NCI-H446 treated with DMSO at 0.1 percent for 48 hours (cell line): ENCODE measurements at places on chromosomes 4 and X.

DNA sequence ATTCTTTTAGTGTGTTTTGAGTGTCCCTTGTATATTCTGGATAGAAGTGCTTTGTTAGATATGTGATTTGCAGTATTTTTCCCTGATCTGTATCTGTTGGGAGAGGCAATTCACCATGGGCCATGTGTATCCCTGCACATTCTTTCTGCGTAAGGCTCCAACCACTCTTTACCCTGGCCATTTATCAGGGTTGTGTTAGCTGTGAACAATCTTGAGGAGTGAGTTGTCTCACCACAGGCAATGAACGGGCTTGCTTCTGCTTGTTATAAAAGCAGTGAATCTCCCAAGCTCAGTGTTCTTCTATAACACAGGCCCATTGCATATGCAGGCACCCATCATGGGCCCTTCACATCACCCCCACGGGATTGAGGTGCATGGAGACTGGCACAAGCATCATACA is 18.9 kb upstream of the SMIM10 start:
- DNase-seq, result no peak

GRCh38 chr4:74724979-74725378 is 69.3 kb downstream of the BTC start:
- no peak for DNase-seq

DNA sequence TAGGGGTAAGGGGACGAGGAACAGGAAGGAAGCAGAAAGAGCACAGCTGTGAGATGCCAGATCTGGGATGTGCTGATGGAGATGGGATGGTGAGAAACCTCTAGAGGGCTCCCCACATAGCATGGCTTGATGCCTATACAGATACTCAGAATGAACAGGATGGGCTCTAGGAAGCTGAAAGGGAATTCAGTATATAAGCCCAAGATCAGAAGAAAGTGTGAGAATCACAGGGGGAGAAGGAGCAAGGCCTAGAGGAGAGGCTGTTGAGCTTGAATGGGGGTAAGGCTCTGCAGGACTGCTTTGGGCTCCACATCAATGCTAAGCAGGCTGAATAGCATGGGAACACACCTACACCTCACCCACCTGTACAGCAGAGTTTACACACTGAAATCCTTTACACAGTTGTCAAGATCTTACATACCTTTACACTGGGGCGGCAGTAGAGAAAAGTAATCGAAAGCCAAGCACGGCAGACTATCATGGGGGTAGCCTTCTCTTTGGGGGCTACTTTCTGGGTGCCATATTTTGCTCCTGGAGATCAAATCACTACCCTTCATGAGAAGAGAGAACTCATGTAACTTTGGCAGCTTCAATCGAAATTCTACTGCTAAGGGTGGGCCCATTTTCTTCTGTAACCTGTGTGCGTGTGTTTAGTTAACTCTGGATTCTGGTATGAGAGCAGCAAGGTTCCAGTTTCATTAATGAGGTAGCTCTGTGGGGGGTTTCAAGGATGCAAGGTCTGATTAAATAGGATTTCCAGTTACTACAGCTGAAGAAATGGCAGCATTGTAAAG is 30.6 kb downstream of the HOPX start:
- no peak for DNase-seq

GRCh38 chrX:8245411-8245810 is 74.3 kb upstream of the VCX2 start:
- no peak for DNase-seq

GRCh38 chr4:4618847-4619246 is 77.0 kb upstream of the STX18 start:
- DNase-seq, result peak; percentile 76

- DNase-seq, result no peak
Observed at GRCh38 chrX:152930516-152930915, 32.6 kb downstream of the ZNF185 start.

- no peak for DNase-seq
Observed at GRCh38 chr4:142155347-142155746, 519.0 kb downstream of the IL15 start.

GRCh38 chr4:144574000-144574399 is 72.0 kb upstream of the HHIP start:
- DNase-seq, result no peak

GRCh38 chr4:184506527-184507121 is 32.3 kb upstream of the IRF2 start:
- DNase-seq, result no peak

GRCh38 chr4:43244688-43245382 is 352.3 kb downstream of the GRXCR1 start:
- DNase-seq, result no peak

GRCh38 chrX:48702032-48702431 is 5.5 kb downstream of the SUV39H1 start:
- no peak for DNase-seq

GRCh38 chrX:22024577-22024976 is 7.5 kb upstream of the PHEX start:
- no peak for DNase-seq

DNA sequence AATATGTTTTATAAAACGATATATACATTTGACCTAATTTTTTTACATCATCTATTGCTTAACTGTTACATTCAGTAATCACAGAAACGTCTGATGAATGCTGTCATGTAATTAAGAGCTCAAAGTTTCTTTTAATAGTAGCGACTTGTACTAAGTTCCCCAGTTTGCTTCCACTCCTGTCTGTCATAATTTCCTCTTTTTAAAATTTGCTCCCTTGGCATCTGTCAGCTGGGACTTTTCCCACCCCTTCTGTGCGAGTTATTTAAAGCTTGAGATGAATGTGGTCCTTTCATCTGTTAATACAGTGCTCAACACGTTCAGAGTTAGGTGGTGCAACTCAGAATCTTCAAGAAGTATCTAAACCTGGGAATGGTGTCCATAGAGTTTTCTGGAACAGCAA is 1.2 kb downstream of the RAP1GDS1 start:
- DNase-seq, result no peak

DNA sequence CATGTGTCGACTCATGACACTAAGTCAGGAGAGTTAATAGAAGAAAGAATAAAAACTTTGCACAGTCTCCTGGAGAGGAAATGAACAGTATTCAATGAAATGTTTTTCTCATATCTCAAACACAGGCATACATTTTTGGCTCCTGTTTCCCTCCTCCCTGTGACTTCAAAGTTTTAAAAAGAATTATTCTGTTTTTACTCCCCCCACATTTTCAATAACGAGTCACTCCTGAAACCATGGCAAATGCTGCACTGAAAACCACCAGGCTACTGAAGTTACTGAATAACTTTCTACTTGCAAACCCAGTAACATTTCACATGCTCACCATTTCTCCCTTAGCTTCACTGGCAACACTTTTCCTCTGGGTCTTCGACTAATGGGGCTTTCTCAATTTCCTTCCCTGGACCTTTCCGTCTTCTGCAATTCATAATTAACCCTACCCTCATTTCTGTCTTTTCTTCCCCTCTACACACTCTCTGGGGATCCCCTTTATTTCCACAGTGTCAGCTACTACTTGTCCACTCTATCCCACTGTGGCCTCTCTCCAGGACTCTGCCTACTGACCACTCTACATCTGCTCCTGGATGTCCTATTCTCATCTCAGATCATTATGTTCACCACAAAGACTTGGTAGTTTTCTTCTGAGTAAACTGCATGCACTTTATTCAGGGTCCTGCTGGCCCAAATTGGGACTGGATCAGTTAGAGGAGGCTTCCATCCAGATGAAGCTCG is 225.8 kb upstream of the ETNPPL start:
- no peak for DNase-seq

GRCh38 chr4:139223682-139224317 is 46.8 kb upstream of the ELF2 start:
- peak; percentile 88 for DNase-seq

DNA sequence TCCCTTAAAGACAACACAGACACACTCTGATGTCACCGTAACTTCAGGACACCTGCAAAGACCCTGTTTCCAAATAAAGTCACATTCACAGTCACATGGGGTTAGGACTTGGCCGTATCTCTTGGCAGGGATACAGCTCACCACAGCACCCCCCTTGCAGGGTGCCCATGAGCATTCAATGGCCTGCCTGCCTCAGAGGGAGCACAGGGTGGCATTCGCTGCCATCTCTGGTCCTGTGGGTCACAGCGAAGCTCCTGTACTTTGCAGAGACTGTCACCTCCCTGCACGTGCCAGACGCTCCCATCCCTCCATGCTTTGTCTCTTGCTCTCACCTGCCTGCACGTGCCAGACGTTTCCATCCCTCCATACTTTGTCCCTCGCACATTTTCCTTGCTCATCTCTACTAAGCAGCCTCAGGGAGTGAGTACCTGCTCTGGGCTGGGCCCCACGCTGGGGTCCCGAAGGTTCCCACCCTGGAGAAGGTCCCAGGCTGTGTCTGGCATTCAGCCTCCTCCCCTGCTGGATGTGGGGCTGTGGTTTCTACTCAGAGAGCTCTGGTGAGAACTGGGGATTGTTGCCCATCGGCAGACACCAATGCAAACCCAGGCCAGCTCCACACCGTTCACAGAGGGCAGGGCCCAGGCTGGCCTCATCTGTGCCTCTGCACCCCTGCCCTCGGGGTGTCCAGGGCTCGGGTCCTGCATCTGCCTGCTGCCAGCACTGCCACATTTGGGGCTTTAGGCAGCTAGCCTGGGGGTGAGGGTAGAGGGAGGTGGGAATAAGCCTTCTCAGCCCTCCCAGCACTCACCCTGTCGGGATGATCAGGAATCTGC is 15.8 kb downstream of the HTRA3 start:
- DNase-seq, result no peak

- no peak for DNase-seq
Observed at GRCh38 chr4:127642169-127642568, 9.4 kb downstream of the INTU start.

GRCh38 chrX:78769946-78770345 is 22.4 kb downstream of the LPAR4 start:
- DNase-seq, result no peak

GRCh38 chr4:67809502-67809901 is 55.3 kb upstream of the GNRHR start:
- DNase-seq, result no peak

- DNase-seq, result no peak
Observed at GRCh38 chrX:66017659-66018170, 22.2 kb downstream of the VSIG4 start.

DNA sequence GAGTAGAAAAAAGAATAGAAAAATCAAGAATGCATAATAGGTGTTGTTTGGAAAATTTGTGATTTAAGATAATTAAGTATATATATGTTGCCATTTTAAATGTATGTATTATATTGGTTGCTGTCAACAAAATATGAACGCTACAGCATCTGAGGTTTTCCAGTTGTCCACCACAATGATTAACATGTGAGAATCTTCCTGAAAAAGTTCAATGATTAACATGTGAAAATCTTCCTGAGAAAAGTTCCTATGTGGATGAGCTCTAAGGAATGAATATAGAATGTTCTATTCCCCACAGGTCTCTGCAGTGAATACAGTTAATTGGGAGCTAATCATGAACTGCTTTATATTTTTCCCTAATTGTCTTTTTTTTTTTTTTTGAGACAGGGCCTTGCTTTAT is 214.7 kb downstream of the CBR4 start:
- DNase-seq, result no peak

DNA sequence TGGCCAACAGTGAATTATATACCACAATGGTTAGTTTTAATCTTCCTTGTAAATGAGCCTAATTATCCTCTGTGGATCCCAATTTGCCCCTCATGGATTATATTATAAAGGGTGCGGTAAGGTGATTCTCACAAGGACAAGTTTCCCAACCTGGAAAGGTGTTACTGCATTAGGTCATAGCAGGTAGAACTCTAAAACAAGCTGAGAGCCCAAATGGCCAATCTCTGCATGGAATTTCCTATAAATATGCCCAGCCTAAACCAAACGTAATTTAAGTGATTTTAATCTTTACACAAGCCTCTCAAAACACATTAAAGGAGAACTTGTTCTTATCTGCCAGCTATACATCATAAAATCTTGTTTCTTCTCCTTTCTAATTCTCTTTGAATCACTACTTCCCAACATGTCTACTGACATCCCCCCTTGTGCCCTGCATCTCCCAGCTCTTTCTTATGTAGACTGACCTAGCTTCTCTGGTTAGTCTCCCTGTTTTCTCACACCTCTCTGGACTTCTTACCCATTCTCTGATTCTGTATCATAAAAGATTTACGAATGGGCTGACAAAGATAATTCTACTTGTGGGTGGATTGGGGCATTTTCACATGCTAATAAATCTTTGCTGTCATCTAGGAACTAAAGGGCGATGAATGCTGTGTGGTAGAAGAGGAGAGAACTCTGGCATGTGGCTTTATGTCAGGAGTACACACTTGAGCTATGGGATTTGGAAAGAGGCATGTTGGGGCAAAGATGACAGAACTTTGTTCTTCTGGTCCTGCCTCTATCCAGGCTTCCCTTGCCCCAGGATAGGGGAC is 94.3 kb upstream of the PGRMC2 start:
- DNase-seq, result no peak

GRCh38 chr4:4260185-4260751 is 12.2 kb upstream of the TMEM128 start:
- DNase-seq, result no peak

GRCh38 chr4:184329659-184330400 is 112.2 kb upstream of the ENPP6 start:
- no peak for DNase-seq

DNA sequence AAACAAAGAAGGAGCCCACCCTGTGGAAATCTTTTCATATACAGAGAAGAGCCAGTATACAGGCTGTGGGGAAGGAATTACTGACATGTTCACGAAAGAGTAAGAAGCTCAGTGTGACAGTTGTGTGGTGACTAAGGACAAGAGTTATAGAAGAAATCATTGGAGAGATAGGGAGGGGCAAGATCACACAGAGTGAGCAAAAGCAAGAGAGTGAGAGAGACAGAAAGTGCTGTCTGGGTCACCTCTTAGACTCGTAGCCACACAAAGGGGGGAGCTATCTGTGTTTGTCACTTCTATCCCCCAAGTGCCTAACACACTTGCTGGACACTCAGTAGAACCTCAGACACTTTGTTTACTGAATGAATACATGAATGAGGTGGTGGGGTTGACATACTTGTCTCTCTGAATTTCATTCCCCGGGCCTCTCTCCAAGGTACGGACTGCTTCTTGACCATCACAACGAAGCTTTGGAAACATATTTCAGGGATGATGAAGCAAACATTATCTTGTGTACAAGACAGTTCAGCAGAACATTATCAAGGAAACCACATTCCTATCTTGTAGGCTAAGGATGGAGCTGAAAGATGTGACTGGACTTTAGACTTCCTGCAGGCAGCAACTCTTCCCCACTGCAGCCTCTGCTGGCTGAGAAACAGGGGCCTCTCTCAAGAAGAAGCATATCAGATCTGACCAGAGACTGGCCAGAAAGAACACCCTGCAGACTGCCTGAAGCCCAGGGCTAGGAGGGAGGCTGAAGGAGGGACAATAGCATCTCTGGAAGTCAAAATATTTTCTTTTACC is 168.2 kb downstream of the AMELX start:
- DNase-seq, result no peak
